ENCODE measurements at places on chromosomes 5 and 9.

GRCh38 chr5:82599030-82599429 is 320.9 kb upstream of the RPS23 start:
- no peaks in the 10 kb centered on the region for H3K36me3 ChIP-seq
- peaks cover 5% of the 10 kb centered on the region for H3K27me3 ChIP-seq
- H3K27ac ChIP-seq = no peak overlapping the region
- DNase-seq = no peak
- H3K4me1 ChIP-seq = no peaks in the 10 kb centered on the region
- H3K4me3 ChIP-seq = no peak overlapping the region

DNA sequence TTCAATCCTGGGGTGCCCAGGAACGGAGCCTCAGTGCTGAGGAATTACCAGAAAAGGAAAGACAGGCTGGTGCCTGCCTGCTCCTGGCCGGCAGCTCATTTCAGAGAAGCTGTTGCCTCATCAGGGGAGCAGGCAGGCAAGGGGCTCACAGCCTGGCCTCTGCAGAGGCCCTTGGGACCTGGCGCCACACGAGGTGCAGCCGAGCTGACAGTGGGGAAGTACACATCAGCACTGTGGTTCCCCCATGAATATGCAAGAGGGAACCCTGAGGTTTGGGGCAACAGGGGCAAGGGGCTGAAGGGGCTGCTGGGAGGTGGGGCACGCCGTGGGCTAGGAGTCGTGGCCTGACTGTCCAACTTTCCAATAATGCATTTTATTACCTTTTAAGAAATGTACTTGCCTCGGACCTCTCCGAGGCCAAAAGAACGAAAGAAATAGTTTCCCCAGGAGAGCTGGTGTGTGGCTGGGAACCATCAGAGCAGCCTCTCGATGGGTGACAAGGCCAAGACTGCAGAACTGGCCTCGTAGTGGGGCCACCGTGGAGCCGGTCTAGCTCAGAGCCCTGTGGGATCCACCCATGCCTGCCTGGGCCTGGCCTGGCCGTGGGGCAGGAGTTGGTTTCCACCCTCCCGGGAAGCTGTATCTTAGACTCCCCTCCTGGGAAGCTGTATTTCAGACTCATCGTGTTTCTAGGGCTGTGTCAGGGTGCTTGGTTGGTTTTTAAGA is 198.6 kb downstream of the PAX5 start:
- H3K4me3 ChIP-seq = no peak overlapping the region
- H3K4me1 ChIP-seq = no peaks in the 10 kb centered on the region
- DNase-seq = no peak

GRCh38 chr9:36503172-36504088 is 69.3 kb upstream of the MELK start:
- no peak overlapping the region for H3K27ac ChIP-seq
- H3K27me3 ChIP-seq = peaks cover 13% of the 10 kb centered on the region
- no peak for DNase-seq
- H3K36me3 ChIP-seq = no peaks in the 10 kb centered on the region
- H3K4me1 ChIP-seq = no peaks in the 10 kb centered on the region
- H3K4me3 ChIP-seq = no peak overlapping the region

GRCh38 chr9:37675661-37676060 is 24.9 kb downstream of the FRMPD1 start:
- no peak overlapping the region for H3K4me3 ChIP-seq
- no peak overlapping the region for H3K27ac ChIP-seq
- DNase-seq = no peak
- H3K4me1 ChIP-seq = no peaks in the 10 kb centered on the region
- no peaks in the 10 kb centered on the region for H3K36me3 ChIP-seq
- H3K27me3 ChIP-seq = peaks cover 20% of the 10 kb centered on the region

- peak; percentile 87 for DNase-seq
- H3K27ac ChIP-seq = peak overlapping the region; percentile 24
- no peak overlapping the region for H3K4me3 ChIP-seq
Observed at GRCh38 chr5:163695830-163696578, 190.6 kb downstream of the MAT2B start.

- DNase-seq = no peak
- H3K36me3 ChIP-seq = no peaks in the 10 kb centered on the region
- no peaks in the 10 kb centered on the region for H3K4me1 ChIP-seq
Observed at GRCh38 chr5:179436321-179437122, 91.3 kb upstream of the ADAMTS2 start.

DNA sequence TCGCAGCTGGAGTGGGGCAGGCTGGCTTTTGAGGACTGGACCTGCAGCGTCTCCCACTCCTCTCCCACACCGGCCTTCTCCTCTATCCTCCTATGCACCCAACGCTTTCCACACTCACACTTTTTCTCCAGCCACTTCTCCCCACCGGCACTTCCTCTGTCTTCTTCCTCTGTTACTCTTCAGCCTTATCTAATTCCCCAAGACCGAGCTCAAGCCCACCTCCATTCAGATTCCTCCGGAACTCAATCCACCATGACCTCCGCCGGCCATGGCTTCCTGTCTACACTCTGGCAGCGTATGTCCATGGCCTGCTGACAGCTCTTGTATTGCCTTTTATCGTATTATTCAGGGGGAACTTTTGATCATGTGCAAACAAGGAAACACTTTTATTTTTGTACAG is 545 bp upstream of the OR2V1 start:
- no peaks in the 10 kb centered on the region for H3K36me3 ChIP-seq
- H3K27me3 ChIP-seq = no peaks in the 10 kb centered on the region
- peaks cover 6% of the 10 kb centered on the region for H3K4me1 ChIP-seq
- no peak overlapping the region for H3K4me3 ChIP-seq

DNA sequence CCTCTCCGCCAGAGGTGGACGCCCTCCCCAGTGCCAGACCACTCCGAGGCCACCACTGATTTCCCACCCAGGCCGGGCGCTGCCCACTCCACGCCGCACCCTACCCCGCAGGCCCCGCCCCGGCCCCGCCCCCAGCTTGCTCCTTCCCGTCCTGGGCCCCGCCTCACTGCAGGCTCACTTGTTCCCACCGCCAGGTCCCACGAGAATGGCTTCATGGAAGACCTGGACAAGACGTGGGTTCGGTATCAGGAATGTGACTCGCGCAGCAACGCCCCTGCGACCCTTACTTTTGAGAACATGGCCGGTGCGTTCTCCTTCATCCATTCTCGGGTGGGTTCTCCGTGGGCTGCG is 6.5 kb downstream of the LRRC26 start:
- H3K27ac ChIP-seq = no peak overlapping the region
- DNase-seq = no peak
- H3K4me3 ChIP-seq = peak overlapping the region; percentile 24
- peaks cover 27% of the 10 kb centered on the region for H3K27me3 ChIP-seq
- H3K36me3 ChIP-seq = no peaks in the 10 kb centered on the region
- peaks cover 3% of the 10 kb centered on the region for H3K4me1 ChIP-seq

DNA sequence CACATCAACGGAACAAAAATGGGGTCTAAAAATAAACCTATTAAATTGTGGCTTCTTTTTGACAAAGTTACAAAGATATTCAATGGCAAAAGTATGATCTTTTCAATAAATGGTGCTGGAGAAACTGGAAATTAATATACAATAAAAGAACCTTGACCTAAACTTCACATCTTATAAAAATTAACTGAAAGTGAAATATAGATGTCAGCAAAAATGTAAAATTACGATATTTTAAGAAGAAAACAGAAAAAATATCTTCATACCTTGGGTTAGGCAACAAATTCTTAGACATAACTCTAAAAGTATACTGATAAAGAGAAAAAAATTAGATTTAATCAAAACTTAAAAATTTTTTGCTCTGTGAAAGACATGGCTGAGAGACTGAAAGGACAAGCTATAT is 1909.5 kb upstream of the CDH9 start:
- no peak overlapping the region for H3K4me3 ChIP-seq
- no peak for DNase-seq
- H3K27me3 ChIP-seq = no peaks in the 10 kb centered on the region
- H3K27ac ChIP-seq = no peak overlapping the region
- H3K36me3 ChIP-seq = no peaks in the 10 kb centered on the region

GRCh38 chr9:32989660-32990059 is 11.8 kb downstream of the APTX start:
- no peak for DNase-seq
- H3K27me3 ChIP-seq = no peaks in the 10 kb centered on the region
- no peaks in the 10 kb centered on the region for H3K4me1 ChIP-seq
- H3K27ac ChIP-seq = no peak overlapping the region

GRCh38 chr5:128673970-128674369 is 135.9 kb upstream of the FBN2 start:
- H3K4me1 ChIP-seq = no peaks in the 10 kb centered on the region
- DNase-seq = no peak
- no peaks in the 10 kb centered on the region for H3K36me3 ChIP-seq
- H3K27ac ChIP-seq = no peak overlapping the region
- H3K27me3 ChIP-seq = no peaks in the 10 kb centered on the region
- H3K4me3 ChIP-seq = no peak overlapping the region

DNA sequence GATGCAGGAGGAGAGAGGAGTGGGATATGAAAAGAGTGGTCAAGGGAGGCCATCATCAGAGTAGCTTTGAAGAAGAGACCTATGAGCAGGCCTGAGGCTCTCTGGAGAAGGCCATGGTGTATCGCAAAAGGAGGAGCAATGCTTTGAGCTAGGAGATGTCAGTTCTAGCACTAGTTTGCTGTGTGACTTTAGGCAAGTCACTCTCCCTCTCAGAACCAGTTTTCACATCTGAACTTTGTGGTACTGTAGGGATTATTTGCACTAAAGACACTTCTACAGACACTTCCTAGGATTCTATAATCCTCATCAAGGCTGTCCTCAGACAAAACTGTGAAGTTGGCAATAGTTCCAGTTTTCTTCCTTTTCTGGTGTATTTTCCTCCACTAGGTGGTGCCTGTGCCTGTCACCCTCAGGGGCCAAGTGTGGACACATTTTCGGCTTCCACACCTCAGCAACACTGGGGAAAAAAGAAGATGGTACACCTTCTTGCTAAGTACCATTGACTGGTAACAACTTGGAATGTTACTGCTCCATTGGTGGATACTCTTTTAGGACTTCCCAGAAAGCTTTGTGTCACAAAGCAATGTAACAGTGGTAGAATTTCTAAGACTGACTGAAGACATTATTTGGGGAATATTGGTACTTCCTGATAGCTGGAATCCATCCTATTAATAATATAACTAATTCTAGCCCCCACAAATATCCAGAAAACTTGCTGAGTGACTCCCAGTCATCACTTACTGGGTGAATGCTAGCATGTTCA is 9.9 kb downstream of the PAPPA start:
- no peak overlapping the region for H3K27ac ChIP-seq
- no peak overlapping the region for H3K4me3 ChIP-seq
- H3K27me3 ChIP-seq = no peaks in the 10 kb centered on the region
- no peaks in the 10 kb centered on the region for H3K4me1 ChIP-seq
- no peak for DNase-seq
- H3K36me3 ChIP-seq = no peaks in the 10 kb centered on the region
